ENCODE measurements at places on chromosomes 2 and 18.

DNA sequence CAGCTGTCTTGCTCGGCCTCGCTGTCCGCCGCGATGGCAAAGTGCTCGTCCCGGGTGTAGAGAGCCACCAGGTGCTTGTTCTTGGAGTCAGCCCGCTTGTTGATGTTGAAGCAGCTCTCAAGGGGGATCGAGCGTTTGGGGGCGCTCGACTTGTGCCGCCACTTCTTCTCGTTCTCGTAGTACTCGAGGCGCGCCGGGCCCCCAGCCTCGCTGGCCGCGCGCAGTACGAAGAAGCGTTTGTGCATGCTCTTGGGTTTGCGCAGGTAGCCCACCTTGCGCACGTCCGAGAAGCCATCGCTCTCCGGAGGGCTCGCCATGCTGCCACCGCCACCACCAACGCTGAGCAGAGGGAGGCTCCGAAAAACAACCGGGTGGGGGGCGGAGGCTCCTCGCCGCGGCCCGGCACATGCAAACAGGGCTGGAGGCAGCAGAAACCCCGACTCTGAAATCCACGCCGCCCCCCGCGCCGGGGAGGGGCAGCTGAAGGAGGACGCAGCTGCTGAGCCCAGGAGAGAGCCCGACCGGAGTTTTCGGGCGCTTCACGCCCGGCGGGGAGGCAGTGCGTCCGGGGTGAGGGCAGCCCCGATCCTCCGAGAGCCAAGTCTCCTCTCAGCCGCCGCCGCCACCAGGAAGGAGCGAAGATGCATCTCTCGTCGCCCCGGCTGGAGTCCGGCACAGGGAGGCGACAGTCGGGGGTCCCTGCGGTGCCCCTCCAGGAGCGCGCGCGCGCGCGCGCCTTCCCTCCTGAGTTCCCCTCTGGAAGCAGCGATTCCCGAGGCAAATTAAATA is 1.0 kb downstream of the IRS1 start:
- H3K27me3 ChIP-seq = no peaks in the 10 kb centered on the region
- no peaks in the 10 kb centered on the region for H3K36me3 ChIP-seq
- H3K27ac ChIP-seq = no peak overlapping the region
- peaks cover 14% of the 10 kb centered on the region for H3K4me1 ChIP-seq
- peak; percentile 66 for DNase-seq

- H3K4me1 ChIP-seq = peaks cover 36% of the 10 kb centered on the region
- no peak overlapping the region for H3K4me3 ChIP-seq
- peaks cover under 1% of the 10 kb centered on the region for H3K36me3 ChIP-seq
- DNase-seq = no peak
These were observed 216.9 kb downstream of the SRBD1 start for GRCh38 chr2:45394216-45394615.

DNA sequence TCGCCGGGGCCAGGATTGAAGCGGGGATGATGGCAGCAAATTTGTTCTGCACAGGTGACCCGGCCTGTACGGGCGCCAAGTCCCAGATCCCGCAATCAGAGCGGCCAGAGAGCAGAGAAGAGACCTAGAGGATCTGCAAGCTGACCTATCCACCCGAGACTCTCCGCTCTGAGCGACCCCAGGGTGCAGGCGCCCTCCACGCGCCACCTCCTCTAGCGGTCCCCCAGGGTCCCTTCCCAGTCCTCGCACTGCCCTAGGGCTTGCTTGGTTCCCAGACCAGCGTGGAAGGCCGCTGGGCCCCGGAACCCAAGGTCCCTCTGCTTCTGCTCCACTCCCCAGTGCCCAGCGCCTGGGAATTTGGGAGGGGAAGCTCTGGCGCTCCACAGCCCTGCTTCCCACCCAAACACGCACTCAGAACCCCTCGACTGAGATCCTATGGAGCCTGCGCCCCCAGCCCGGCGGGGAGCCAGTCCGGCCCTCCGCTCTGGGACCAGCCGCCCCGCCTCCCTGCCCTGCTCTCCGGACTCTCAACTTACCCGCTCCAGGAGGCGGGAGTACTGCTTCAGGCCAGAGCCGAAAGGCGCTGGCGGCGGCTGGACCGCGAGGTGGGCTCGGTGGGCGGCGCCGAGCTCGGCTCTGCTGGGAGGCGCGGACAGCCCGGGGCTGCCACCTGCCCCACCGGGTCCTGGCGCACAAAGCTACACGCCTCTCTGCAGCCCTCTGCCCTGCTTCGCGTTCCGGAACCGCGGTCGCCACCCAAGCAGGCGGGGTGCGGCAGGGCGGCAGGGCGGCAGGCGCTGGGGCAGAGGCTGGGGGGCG is 3.0 kb upstream of the SIX3 start:
- H3K4me1 ChIP-seq = peaks cover 39% of the 10 kb centered on the region
- peak; percentile 85 for DNase-seq
- H3K4me3 ChIP-seq = peak overlapping the region; percentile 96
- H3K27me3 ChIP-seq = peaks cover 74% of the 10 kb centered on the region

GRCh38 chr18:46335534-46336101 is 231.4 kb downstream of the HAUS1 start:
- peak; percentile 80 for DNase-seq
- H3K27me3 ChIP-seq = peaks cover 29% of the 10 kb centered on the region
- H3K4me1 ChIP-seq = peaks cover 69% of the 10 kb centered on the region

DNA sequence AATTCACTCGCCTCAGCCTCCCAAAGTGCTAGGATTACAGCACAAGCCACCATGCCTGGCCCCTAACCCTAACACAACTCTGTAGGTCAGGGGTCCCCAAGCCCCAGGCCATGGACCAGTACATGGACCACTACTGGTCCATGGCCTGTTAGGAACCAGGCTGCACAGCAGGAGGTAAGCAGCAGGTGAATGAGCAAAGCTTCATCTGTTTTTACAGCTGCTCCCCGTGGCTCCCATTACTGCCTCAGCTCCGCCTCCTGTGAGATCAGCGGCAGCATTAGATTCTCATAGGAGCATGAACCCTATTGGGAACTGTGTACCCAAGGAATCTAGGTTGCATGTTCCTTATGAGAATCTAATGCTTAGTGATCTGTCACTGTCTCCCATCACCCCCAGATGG is 201.7 kb downstream of the NRP2 start:
- no peak for DNase-seq
- H3K4me1 ChIP-seq = peaks cover 15% of the 10 kb centered on the region
- H3K27me3 ChIP-seq = no peaks in the 10 kb centered on the region
- no peak overlapping the region for H3K4me3 ChIP-seq

DNA sequence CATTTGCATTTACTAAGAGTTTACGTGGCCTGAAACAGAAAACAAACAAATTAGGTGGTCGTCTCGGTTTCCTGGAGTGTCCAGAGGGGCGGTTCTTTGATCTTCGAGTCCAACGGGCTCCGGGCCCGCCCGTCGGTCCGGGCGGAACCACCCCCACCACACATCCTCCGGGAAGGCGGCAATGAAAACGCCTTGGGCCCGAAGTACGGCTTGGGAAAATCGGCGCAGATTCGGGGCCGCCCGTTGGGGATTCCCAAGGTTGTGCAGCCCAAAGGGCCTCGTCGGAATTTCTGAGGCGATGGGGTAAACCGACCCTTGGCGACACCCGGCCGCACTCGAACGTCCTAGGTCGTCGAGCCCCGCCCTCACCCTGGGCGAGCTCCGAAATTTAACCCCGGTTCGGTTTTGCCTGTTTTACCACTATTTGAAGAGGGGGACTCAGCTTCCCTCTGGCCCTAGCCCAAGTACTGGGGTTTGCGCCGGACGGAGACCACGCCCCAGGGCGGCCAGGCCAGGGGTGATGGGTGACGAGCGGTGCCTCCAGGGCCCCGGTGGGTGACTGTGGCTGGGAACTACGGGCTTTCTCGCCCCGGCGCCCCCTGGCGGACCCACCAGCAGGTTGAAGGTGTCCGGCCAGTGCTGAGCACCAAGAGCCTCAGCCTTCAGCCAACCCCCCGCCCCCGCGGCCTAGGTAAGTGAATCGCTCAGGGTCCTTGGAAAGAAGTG is 1.9 kb upstream of the CFAP53 start:
- peak; percentile 81 for DNase-seq
- no peaks in the 10 kb centered on the region for H3K36me3 ChIP-seq
- peak overlapping the region; percentile 43 for H3K4me3 ChIP-seq
